ENCODE measurements at places on chromosomes 5 and 9.

DNA sequence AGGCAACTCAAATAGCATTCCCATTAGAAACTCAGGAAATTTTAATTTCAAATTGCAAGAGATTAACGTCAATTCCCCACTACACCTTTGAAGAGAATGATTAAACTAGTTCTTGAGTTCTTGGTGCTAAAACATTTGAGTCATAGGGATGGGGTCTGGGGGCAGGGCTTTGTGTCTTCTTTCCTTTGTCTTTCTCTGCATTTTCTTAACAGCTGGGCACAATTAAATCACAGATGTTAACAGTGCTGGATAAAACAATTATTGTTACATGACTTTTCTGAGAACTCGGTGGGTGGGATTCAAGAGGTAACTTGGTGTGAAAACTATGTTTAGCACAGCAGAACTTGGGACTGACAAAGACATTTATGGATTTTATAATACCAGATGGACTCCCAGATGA lies 351.9 kb upstream of the TNC start:
- no peak for DNase-seq

DNA sequence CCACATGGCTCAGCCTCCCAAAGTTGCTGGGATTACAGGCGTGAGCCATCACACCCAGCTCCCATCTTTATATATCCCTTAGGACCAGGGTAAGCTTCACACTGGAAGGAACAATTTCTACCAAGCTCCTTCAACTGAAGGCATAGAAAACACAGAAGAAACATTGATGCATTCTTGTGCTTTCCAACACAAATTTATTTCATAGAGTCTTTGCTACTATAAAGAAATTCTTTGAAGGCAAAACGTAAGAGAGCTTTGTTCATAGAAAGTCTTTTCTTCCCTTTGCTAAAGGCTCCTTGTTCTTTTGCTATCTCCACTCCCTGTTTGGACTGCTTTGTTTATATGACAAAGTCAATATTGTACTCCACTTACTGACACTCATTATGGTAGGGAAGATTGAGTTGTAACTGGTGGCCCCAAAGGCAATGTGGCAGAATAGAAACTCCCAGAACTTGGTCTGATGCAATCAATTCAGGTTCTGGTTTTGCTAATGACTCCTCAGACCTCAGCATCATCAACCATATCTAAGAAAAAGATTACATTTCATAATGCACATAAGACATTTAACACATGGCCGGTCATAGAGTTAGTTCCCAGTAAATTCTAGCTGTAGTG lies 97.4 kb upstream of the CLINT1 start:
- DNase-seq: peak; percentile 80

DNA sequence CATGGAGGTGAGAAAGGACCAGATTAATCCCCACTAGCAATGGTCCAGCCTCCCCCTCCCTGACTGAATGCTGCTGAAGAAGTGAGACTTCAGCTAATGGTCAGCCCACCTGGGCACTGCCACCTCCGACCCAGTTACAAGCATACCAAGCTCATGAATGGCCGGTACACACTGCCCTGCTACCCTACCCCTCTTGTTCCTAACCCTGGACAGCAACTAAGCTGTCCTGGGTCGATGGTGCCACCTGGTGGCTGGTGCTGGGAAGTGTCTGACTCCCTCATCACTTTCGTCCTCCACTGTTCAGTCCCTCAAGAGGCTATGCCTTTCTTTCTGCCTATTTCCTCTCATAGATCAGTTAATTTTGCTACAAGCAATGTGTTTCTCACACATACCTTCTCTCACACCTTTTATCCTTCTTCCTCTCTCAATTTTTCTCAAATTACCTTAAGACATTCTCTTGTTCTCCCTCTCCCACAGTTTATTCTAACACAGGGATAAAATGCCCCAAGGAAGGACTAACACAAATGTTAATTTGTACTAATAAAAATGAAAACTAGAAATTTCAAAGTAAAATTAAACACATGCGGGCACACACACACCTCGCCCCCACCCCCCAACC lies 42.4 kb downstream of the PAX5 start:
- peak; percentile 30 for DNase-seq

GRCh38 chr5:37847978-37848425 lies 8.2 kb upstream of the GDNF start:
- DNase-seq: peak; percentile 17

DNA sequence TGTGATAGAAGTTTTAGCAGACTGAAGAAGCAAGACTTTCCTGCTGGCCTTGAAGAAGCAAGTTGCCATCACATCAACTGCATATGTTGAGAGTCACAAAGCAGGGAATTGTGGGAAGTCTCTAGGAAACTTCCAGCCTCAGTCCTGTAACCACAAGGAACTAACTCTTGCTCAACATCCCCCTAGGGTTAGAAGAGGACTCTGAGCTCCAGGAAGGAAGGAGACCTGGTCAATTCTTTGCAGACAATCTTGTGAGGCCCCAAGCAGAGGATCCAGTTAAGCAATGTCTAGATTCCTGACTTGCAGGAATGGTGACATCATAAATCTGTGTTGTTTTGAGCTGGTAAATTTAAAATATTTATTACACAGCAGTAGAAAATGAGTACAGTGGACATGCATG lies 18.6 kb upstream of the ZNF366 start:
- DNase-seq: no peak

GRCh38 chr5:24073107-24073506 lies 565.7 kb downstream of the PRDM9 start:
- peak; percentile 26 for DNase-seq

GRCh38 chr9:77856615-77857014 lies 175.0 kb downstream of the GNAQ start:
- DNase-seq: no peak

- DNase-seq: no peak
These were observed 172.0 kb downstream of the GDNF start for GRCh38 chr5:37667846-37668245.

DNA sequence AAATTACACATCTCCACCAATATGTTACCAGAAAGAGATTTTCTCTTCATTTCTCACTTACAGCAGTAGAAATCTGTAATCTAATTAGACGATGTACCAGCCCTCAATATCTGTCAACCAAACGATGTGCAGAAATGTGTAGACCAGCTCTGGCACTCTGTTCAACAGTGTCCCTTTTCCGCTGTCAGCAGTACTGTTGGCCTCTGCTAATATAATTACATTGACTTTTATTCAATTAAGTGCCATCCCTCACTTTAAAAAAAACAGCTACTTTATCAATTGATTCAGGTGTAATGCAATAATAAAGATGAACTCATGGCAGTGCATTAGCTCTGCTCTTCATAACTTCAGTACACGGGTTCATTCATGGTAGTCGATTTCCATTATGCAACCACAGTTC lies 448.4 kb downstream of the BNC2 start:
- DNase-seq: no peak
